OCI-M1 (cell line): ENCODE measurements at places on chromosomes 7 and 10.

GRCh38 chr10:6114299-6114698 is 25.5 kb downstream of the RBM17 start:
- DNase-seq: no peak

DNA sequence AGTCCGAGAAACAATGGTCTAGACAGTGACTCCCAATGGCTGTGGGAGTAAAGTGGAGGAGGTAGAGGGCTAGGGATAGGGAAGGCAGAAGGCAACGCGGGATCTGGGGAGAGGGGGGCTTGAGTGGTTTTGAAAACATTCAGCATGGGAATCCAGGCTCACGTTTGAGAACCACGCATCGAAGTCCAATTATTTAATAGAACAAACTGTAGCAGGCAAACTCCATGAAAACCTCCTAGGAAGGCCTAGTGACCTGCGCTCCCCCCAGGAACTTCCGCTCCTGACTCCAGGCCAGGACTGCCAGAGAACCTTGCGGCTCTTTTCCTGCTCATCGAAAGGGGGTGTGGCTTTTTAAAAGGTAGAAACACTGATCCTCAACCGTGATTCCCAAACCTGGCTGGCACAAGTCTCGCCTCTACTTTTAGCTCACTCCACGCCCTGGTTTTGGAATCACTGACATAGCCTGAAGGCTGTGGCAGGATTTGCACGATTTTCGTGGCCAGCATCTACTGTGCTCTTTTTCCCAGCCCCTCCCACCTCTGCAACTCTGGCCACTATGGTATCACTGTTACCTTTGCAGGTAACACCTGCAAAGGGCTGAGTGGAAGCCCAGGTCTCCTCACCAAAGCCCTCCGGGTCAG is 43.4 kb downstream of the MYOF start:
- no peak for DNase-seq

GRCh38 chr10:18059826-18060559 is 80.2 kb upstream of the CACNB2 start:
- DNase-seq: no peak

DNA sequence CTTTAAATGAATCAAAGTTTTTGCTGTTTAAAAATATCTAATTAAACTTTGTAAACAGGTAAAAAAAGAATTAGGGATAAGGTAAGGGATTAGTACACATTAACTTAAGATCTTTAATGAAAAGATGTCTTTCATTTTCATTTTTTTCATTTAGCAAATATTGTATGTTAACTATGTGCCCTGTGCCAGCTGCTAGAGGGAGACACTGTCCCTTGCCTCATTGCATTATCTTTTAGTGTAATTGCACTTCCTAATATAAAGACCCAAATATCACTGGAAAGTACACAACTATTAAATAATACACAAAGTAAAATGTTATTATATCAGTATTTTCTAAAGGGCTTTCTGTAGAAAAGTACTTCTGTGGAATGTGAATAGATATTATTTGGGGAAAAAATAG is 102.7 kb downstream of the GPR37 start:
- DNase-seq: no peak

DNA sequence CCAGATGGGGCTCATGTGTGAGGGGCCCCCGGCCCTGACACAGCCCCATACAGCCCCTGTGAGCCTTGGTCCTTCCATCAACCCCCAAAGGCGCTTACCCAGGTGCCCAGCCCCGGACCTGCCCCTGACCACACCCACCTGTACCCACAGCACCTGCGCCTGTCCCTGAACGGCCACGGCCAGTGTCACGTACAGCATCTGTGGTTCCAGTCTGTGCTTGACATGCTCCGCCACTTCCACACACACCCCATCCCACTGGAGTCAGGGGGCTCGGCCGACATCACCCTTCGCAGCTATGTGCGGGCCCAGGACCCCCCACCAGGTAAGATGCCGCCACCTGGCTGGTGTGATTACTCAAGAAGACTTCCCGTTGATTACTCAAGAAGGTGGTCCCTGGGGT is 33.5 kb downstream of the SH2B2 start:
- no peak for DNase-seq

DNA sequence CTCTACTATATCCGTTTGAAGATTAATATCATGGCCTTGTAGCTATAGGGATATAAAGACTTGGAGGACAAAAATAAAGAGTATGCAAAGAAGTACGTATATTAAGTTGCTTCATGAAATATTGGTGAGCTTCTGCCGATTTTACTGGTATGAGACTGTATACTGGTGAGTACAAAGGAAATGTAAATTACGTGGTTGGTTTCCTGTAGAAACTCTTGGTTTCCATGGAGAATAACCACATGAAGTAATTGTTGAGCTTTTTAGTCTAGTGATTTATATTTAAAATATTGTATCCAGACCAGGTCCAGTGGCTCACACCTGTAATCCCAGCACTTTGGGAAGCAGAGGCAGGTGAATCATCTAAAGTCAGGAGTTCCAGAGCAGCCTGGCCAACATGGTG is 32.2 kb upstream of the GLI3 start:
- no peak for DNase-seq

DNA sequence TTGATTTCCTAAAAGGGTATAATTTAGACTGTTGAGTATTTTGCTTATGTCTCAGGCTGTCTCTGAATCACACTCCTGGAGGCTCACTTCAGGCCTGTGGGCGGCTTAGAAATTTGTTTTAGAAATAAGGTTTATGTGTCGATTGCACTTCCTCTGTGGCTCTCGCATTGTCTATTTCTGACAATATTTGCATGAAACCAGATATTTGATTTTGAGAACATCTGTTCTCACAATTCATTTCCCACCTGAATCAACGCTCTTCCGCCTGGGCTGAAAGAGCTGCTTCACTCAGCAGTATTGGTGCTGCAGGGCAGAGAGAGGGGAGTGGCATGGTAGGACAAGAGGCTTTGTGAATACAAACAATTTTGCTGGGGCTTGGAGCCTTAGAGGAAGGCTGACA is 262.0 kb downstream of the ADRA2A start:
- no peak for DNase-seq

GRCh38 chr10:132146271-132146671 is 40.5 kb upstream of the DPYSL4 start:
- DNase-seq: no peak

- peak; percentile 82 for DNase-seq
Observed at GRCh38 chr10:100364735-100365391, 17.8 kb downstream of the SCD start.

GRCh38 chr7:46939558-46939957 is 642.4 kb downstream of the TNS3 start:
- DNase-seq: peak; percentile 44

DNA sequence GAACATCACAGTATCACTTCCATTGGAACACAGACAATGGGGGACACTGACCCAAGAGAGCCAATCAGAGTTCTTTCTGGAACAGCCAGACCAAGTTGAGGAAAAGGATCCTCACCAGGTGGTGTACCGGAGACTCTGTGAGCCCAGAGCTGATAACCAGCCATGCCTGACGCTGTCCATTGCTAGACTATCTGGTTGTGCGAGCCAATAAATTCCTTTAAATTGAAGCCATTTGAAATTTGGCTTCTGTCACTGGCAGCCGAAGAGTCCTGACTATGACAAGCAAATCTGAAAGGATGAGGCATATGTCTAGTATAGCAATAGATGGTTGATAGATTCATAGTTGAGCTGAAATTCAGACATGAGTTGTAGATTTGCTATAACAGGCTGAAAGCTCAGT is 3.1 kb upstream of the LHPP start:
- no peak for DNase-seq

- no peak for DNase-seq
Observed at GRCh38 chr10:122559228-122559627, 1.3 kb upstream of the DMBT1 start.

GRCh38 chr7:108020585-108020984 is 17.6 kb upstream of the LAMB1 start:
- peak; percentile 49 for DNase-seq

DNA sequence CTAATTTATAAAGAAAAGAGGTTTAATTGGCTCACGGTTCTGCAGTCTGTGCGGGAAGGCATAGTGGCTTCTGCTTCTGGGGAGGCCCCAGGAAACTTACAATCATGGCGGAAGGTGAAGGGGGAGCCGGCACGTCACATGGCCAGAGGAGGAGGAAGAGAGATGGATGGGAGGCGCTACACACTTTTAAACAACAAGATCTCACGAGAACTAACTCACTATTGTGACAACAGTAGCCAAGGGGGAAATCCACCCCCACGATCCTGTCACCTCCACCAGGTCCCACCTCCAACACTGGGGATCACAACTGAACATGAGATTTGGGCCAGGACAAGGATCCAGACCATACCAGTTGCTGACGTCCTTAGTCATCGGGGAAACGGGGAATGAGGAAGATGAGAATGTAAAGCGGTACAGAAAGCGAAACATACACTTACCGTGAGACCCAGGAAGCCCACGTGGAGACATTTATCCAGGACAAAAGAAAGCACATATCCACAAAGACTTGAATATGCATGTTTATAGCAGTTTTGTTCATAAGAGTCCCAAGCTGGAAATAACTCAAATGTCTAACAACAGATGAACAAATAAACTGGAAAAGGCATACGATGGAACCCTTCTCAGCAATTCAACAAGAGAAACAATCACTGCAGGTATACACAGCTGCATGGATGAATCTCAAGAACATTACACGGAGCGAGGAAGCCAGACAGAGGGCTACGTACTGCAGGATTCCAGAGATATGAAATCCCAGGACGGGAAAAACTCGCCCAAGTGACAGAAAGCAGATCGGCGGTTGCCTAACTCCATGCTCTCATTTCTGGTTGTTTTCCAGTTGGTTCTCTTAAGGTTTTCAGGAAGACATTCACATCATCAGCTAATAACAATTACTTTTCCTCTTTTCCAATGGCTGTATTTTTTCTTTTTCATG is 26.2 kb upstream of the INPP5A start:
- no peak for DNase-seq

GRCh38 chr7:134105841-134106240 is 21.3 kb upstream of the LRGUK start:
- DNase-seq: no peak

GRCh38 chr10:97830064-97830463 is 19.6 kb upstream of the GOLGA7B start:
- no peak for DNase-seq

DNA sequence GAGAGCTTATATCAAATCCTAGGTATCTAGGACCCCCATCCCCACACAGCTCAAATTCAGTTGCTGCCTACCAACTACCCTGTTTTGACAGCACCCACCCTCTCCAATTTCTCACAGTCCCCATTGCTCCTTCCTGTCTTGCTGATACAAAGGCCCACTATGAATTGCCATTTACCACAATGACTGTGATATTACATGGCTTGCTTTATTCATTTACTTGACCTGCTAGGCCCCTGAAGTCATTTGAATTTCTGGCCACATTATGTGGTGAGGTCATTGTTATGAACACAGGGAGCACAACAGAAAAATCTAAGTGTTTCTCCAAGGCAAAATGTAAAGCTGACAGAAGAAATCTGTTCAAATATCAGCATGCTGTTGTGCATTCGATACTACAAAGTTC is 101.4 kb downstream of the PPP1R17 start:
- DNase-seq: no peak

DNA sequence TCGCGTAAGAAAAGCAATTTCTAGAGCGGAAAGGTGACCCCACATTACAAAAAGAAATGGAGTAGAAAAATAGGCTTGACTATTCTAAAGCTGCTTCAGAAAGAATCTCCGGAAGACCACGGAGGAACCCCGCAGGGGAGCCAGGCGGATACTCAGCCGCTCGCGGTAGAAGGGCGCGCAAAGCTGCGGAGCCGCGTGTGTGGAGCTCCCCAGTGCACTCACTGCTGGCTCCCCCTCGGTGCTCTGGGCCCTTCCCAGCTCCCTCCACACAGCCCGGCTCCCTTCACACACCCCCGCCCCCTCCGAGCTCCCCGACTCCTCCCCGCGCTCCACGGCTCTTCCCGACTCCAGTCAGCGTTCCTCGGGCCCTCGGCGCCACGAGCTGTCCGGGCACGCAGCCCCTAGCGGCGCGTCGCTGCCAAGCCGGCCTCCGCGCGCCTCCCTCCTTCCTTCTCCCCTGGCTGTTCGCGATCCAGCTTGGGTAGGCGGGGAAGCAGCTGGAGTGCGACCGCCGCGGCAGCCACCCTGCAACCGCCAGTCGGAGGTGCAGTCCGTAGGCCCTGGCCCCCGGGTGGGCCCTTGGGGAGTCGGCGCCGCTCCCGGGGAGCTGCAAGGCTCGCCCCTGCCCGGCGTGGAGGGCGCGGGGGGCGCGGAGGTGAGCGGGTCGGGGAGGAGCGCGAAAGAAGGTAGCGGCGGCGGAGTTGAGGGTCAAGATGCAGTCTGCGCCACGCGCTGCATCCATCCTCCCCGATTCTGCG is at the start of gene STEAP2:
STEAP2 (plus strand) TSS at position 350 of the 758 bp plus-strand sequence. CDS start 13,343 bp downstream, outside the sequence.
- no peak for DNase-seq

DNA sequence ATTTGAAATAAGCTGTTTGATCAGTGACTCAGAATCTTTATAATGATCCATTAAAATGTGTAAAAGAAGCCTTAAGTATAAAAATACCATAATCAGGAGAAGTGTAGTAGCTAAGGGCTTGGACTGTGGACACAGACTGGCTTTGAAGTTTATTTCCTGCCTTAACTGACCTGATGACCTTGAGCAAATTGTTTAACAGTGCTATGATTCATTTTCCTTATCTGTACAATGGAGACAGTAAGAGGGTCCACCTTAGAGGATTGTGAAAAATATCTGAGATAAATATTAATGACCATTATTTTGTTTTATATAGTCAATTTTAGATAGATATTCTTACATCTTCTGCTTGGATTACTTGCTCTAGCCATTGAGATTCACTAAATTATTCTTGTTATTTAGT is 13.3 kb upstream of the RPA3 start:
- no peak for DNase-seq

GRCh38 chr7:130381468-130382312 is 1.4 kb downstream of the CPA1 start:
- no peak for DNase-seq

DNA sequence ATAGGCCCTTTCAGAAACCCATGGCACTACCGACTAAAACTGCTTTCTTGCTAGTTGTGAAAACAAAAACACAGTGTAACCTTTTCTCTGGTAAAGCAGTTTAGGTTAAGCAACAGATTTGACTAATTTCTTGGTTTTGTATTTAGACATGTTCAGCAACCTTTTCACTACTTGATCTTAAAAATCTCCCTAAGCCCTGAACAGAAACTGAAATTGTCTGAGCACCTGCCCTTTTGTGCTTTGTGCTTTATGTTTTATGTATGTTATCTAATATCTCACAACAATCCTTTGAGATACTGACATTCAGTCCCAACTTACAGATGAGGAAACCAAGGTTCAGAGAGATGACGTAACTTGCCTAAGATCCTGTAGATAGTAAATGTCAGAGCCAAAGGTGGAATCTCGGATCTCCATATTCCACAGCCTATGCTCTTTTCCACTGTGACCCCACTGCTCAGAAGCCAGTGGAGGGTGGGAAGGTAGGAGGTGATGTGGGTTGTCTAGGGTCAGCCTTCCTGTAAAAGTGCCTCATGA is 146.6 kb downstream of the LCOR start:
- no peak for DNase-seq

DNA sequence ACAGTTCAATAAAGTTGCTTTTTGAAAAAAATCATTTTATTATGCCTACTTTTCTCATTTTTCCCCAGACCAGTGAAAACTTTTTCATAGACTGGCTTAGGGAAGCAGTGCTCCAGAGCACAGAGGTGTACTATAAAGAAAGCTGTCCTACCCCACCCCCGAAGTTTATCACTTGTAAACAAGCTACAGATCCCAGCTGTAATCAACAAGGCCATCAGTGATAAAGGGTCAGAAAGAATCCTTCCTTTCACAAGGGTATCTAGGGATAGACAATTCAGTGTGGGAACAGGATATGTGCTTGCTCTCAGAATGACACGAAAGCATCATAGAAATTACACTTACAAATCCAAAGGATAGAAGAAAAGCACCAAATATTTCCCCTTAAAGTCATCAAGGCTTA is 4.5 kb downstream of the PRDX3 start:
- DNase-seq: no peak

- DNase-seq: peak; percentile 3
Observed at GRCh38 chr7:141752634-141753033, 11.3 kb upstream of the TAS2R3 start.
